ENCODE measurements at places on chromosomes 2 and 18.

GRCh38 chr18:2651981-2652380 lies 3.5 kb upstream of the SMCHD1 start:
- DNase-seq = no peak

DNA sequence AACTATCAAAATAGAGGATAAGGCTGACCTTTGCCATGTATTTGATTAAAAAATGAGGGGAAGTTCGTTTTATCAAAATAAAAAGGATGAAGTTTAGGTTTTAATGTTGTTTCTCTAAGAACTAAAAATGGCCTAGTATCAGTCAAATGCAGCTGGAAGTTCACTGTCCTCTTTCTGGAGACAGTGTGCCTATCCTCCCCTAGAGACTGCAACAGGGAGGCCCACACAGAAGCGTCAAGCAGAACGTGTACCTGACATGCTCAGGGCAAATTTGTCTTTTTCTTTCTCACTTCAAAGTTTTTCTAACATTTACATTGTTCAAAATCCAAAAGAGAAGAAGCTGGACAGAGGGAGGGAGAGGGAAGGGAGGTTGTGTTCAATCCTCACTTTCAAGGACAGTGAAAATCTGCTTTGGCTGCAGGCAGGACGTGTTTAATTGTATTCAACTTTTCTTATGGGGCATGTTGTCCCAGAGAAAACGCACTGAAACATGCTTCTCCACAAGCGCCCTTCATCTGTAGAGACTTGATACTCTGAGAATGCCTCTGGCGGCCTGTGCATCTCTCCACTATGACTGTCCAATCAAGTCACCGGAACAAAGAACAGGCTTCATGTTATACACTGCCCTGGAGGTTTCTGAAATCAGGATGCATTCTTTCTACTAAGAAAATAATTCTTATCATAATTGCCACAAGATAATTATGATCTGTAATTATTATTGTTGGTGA lies 65.1 kb downstream of the FAM210A start:
- DNase-seq = no peak

GRCh38 chr2:146451972-146452371 lies 1392.9 kb upstream of the ACVR2A start:
- DNase-seq = no peak

DNA sequence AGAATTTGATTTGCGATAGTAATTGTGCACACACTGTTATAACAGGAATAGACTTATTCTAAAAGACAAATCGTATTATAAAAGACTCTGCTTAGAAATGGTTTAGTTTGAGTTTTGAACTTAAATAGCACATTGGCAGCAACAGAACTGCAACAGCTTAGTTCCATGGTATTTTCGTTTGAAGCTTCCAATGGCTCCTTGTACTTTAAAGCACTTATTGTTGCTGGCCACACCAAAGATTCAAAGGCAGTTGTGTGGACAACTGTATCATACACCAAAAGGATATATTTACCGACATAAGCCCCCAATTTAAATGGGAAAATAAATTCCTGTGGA lies 627 bp downstream of the WIPF1 start:
- no peak for DNase-seq

DNA sequence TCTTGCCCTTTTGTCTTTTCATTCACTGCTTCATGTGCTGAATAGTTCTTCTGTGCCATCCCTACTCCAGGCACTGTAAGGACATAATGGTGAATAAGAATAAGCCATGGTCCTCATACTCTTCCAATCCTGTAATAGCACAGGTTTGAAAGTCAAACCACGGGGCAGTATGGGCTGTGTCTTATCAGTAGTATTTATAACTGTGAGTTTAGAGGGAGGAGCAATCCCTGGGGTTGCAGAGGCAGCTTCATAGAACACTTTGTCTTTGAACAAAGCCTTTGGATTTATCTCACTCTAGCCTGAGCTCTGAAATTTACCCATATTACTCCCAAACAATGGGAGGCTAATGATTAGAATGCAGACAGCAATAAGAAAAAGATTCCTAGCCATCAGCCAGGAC lies 30.2 kb upstream of the ALK start:
- no peak for DNase-seq

All from HuH-7 (cell line).